ENCODE measurements at places on chromosomes 7 and 10. TPM values are rescaled to one million over a fixed set of nuclear protein-coding genes. Genes with fewer than 3 reads are reported as not detected.

VENTX gene
- total RNA-seq = not detected

DRGX gene
- not detected for total RNA-seq

HTRA1 gene
- 123 TPM for total RNA-seq

UNC5B gene
- total RNA-seq = 54.9 TPM

GATA3 gene
- not detected for total RNA-seq

GPR15LG gene
- total RNA-seq = not detected

TMEM130 gene
- 1.1 TPM for total RNA-seq

ADARB2 gene
- total RNA-seq = not detected

RABGEF1 gene
- total RNA-seq = 21.5 TPM

C10orf62 gene
- not detected for total RNA-seq

ANXA8 gene
- 0.16 TPM for total RNA-seq

INHBA gene
- 1.4 TPM for total RNA-seq

MBLAC1 gene
- total RNA-seq = 3.4 TPM

CALML3 gene
- not detected for total RNA-seq

GOLGA7B gene
- not detected for total RNA-seq

SLC26A5 gene
- total RNA-seq = not detected

BAG3 gene
- total RNA-seq = 46.9 TPM

GALNT17 gene
- total RNA-seq = not detected

SRI gene
- 61.9 TPM for total RNA-seq

ZNF37A gene
- 6.7 TPM for total RNA-seq

NEUROG3 gene
- total RNA-seq = not detected

ANKRD30A gene
- not detected for total RNA-seq

HOXA6 gene
- not detected for total RNA-seq

ITGB8 gene
- total RNA-seq = 11.5 TPM

PVRIG gene
- not detected for total RNA-seq

CHN2 gene
- total RNA-seq = 1.8 TPM

PALD1 gene
- total RNA-seq = 5.3 TPM

GIMAP1 gene
- total RNA-seq = 0.81 TPM

METTL27 gene
- 4.5 TPM for total RNA-seq

CLDN12 gene
- 14.7 TPM for total RNA-seq

STMP1 gene
- 8.5 TPM for total RNA-seq

MYO1G gene
- total RNA-seq = not detected

FOXP2 gene
- total RNA-seq = not detected

OSBPL3 gene
- total RNA-seq = 5.4 TPM

Measured in cardiac atrium fibroblast (primary cell).